ENCODE measurements at places on chromosomes 3 and 15.

DNA sequence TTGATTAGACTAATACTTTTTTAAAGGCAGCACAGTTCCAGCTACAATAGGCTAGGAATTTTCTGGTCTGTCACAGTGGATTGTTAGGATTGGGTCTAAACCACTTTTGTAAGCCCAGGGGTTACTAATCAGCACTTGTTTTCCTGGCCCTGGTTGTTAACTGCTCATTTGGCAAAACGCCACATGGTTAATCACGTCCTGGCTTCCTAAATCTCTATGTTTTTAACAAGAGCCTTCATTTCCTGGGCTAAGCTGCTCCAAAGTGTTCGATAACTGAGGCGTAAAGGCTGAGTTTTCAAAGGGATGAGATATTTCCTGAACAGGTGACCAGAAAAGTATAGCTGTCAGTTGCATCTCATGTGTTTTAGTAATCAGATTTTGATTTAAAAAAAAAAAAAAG, 38.9 kb upstream of the CLRN1 start:
- DNase-seq, result no peak

DNA sequence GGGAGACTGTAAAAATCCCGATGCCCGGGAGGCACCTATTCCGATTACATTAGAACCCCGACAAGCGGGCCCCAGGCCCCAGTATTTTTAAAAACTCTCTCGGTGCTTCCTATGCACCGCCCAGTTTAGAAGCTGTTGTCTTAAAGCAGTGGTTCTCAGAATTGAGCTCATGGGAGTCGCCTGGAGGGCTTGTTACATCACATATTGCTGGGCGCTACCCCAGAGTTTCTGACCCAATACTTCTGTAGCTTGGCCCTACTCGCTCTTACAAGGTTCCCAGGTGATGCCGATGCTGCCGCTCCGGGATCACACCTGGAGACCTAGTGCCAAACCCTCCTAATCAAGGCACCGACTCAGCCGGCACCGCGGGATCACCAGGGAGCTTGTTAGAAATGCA, 35.2 kb downstream of the CPN2 start:
- DNase-seq, result no peak

- DNase-seq, result peak; percentile 84
These were observed 79.7 kb upstream of the CHD2 start for GRCh38 chr15:92820236-92821021.

- peak; percentile 68 for DNase-seq
These were observed 17.2 kb upstream of the ANKDD1A start for GRCh38 chr15:64894395-64895056.

DNA sequence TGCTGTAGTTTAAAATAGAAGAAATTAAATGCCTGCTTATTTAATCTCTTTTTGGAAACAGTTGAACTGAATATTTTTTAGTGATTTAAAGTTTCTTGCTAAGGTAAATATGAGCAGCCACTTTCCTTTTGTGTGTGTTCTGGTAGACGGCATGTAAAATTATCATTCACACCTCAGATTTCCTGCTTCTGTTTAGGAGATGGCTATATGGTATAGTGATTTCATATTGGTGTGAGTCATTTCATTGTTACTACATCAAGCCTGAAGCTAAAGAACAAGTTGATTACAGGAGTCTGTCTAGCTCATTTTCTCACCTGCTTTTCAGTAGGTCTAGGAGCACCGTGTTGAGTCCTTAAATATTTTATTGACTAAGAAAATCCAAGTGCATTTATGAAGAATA, 2.2 kb downstream of the LRCH3 start:
- DNase-seq, result no peak

- no peak for DNase-seq
These were observed 88.7 kb downstream of the CACNA2D3 start for GRCh38 chr3:54211097-54211496.

DNA sequence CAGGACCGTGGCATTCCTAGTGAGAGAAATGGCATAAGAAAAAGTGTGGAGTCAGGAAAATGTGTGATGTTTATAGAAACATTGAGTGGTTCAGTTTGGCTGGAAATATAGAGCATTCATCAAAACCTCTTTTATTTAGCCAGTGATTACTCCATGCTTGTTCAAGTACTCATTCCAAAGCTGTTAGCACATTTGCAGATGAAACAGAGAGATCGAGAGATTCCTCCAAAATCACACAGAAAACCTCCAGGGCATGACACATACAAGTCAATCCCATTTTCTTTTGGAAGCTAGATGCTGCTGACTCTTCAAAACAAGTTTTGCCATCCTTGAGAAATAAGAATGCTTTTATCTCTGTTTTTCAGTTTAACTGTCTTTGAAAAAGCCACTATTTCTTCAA, 11.5 kb upstream of the MB21D2 start:
- DNase-seq, result no peak

DNA sequence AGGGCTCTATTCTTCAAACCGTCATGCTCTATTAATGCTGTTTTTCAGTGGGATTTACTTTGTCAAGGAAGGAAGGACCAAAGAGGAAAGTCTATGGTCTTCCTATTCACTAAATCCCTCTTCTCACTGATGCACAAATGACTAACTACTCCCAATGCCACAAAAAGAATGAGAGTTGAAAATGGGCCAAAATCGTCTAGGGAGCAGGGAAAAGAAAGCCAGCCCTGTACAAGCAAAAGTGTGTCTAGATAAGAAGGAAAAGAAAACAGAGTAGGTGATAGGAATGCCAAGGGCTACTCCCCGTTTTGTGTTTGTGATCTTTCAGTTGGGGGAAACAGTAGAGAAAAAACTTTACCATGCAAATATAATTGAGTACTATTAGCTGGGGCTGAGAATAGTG, 97.2 kb upstream of the TMCO5A start:
- no peak for DNase-seq

GRCh38 chr15:44490622-44491021, 46.3 kb upstream of the EIF3J start:
- DNase-seq, result no peak

GRCh38 chr3:126536126-126536525, 12.2 kb downstream of the CHST13 start:
- DNase-seq, result no peak

DNA sequence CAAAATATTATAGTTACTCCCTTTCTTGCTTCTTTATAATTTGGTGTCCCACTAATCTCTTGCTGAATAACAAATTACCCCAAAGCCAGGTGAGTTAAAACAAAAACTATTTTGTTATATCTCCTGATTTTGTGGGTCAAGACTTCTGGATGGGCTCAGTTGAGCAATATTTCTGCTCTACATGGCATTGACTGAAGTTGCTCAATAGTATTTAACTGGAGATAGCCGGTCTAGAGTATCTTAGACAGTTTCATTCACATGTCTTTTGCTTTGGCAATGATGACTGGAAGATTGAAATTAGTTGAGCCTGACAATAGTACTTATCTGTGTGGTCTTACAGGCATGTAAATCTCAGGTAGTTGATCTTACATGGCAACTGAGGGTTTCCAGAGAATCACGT, 51.0 kb upstream of the TP63 start:
- DNase-seq, result no peak

DNA sequence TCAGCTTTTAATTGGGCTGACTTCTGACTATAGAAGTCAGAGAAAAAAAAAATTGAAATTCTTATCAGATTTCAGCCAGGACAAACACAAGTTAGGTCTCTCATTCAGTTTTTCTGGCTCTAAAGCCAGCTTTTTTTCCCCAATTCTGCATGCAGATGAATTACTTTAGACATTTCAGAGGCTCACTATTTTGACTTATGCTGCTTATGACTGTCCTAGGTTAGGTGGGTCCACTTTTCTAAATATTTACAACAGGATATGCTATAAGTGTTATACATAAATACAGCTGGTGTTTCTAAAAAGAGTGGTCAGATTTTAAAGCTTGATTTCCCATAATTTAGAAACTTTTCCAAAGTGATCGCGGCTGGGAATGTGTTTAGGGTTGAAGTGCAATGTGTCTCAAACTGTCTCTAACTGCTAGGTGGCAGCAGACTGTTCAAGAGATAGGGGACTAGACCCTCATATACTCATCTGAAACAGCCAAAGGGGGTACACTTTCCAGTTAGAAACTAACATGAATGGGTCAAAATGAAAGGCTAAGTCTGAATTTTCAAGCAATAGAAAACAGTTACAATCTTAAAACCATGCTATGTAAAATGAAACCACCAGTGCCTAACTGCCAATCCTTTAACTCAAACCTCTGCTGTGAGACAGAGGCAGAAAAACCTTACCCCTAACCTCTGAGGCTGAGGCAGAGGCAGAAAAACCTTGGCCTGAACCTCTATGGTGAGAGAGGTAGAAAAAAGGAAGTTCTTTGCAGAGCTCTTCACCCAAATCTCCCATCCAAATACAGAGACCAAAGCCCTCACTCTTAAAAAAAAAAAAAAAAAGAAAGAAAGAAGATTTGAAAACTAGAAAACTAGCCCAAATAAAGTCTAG, 596.0 kb downstream of the NTRK3 start:
- DNase-seq, result no peak

DNA sequence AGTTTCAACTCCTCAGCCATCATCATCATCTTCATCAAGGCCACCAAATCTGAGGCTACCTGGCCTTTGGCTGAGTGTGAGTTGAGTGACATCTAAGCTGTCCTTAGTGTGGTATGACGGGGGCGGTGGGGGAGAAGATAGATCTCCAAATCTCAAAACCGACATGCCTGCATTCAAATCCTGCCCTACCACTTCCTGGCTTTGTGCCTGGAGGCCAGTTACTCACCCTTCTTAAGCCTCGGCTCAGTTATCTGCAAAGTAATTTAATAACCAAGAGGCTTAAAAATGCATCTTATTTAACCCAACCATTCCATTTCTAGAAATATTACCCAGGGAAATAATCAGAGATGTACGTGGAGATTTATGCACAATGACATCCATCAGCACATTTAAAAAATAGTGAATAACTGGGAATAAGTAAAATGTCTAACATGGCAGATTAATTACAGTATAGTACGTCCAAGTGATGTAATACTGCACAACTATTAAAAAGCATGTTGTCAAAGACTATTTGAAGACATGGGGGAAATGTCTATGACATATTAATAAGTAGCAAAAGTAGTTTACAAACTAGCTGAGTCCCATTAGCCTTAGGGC, 167.4 kb downstream of the NTRK3 start:
- no peak for DNase-seq

DNA sequence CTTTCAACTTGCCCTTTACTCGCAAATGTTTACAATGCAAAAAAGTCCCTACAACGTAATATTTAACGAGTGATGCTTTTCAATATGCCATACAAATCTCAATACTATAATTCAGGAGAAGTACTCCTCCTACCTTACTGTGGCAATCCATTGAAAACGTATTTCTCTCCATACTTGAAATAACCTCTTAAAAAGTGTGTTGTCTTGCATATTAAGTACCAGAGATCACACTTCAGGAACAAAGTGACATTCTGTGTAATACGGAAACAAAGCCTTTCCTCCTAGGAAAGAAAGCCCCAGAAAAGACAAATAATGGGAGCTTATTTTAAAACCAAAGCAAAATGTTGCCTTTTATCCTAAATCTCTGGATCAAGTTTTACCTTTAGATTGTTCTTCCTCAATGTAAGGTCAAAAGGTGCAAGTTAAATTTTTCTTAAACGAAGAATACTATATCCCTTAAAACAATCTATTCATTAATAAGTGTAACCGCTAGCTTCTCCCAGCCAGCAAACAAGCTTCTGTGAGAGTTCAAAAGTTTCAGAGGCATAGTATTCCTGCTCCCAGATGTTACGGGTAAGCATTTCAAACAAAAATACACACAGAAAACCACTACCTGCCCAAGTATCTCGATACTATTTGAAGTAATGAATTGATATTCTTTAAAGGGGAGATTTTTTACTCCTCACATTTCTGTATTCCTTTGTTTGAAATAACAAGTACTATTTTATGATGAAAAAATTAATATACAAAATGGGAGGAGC, 1.7 kb downstream of the TJP1 start:
- no peak for DNase-seq
